ENCODE measurements at places on chromosomes 7 and 10.

- no peak for DNase-seq
Observed at GRCh38 chr7:128734890-128735289, 4.3 kb upstream of the CALU start.

- DNase-seq: no peak
Observed at GRCh38 chr7:121336579-121336978, 7.8 kb downstream of the WNT16 start.

DNA sequence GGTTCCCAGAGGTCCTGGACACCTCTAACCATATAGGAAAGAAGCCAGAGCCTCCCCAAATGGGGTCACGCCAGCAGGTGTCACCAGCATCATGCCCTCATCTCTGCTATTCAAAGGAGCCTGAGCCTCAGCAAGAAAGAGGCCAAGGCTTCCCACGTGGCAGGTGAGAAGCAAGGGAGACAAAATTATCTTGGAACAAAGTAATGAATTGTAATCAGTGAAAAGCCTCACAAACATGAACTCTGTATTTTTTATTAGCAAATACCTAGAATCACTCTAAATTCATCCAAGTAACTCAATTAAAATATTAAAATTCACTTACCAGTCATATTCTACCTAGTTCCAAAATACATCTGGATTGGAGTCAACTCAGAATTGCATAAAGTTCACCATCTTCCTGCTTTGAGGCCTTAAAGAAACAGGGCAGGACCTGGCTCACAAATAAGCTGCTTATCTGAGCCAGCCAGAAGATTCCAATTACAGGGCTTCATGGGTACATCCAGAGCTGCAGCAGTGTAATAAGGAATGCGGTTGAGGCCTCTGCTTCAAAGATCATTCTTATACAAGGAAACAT lies 68.7 kb downstream of the SGMS1 start:
- peak; percentile 9 for DNase-seq

GRCh38 chr10:12308736-12309375 lies 40.5 kb upstream of the CAMK1D start:
- no peak for DNase-seq

DNA sequence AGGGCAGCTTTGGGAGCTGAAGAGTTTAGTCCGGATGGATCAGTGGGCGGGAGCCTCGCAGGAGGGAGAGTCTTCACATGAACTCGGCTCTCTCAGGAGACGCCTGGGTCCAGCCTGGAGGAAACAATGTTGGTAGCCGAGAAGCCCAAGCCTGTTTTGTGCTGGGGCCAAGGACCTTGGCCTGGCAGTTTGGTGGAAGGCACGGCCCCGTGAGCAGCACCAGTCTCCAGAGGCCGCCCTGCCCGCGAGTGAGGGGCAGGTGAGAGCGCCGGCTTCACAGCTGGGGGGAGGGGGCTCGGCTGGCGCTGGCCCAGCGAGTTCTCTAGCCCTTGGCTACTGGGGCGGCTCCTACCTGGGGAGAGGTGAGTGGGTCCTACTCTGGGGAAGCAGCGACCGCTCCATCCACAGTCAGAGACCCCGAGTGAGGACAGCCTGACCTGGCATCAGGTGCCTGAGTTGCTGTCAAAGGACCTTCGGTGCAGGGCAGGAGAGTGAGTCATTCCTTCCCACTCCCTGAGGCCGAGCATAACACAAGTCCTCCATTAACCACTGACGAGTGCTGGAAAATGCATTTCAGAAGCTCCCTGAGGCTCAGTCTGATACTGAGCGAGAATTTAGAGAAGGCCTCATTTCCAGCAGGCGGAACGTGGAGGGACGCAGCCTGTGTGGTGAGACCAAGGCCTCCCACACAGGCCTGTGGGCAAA lies 89.3 kb upstream of the DIP2C start:
- DNase-seq: no peak

- DNase-seq: no peak
Observed at GRCh38 chr10:63798599-63799498, 277.6 kb downstream of the REEP3 start.

GRCh38 chr10:131513445-131513844 lies 201.9 kb upstream of the TCERG1L start:
- DNase-seq: no peak

- no peak for DNase-seq
Observed at GRCh38 chr7:90804370-90804769, 208.2 kb downstream of the CDK14 start.

DNA sequence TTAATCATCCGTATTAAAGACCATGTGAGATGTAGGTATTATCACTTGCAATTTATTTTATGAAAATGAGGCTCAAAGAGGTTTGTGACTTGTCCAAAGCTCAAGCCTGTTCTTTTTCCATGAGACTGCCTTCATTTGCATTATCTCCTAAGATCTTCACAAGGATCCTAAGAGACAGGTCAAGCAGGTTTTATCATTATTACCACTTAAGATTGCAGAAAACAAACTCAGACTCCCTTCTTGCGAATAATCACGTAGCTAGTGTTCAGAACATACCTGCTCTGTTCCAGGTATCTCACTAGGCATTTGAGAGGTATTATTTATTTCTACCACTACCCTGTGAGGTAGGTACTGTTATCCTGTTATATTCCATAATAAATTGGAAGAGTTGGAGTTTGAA lies 64.8 kb downstream of the ZNRF2 start:
- DNase-seq: no peak

DNA sequence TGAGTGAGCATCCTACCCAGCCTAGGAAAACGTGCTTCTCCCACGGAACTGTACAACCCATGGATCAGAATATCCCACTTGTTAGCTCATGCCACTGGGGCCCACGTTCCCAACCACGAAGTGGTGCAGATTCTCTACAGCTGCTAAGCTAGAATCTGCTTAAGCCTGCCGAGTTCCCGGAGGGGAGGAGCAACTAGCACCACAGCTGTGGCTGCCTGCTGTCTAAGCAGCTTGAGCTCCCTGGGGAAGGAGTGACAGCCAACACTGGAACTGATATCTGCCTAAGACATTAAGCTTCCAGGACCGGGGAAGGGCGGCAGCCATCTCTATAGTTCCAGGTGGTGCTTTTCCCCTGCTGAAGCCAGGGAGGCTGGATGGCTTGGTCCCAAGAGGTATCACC lies 334.7 kb upstream of the CHRM2 start:
- DNase-seq: no peak

- DNase-seq: peak; percentile 19
Observed at GRCh38 chr7:131859147-131859821, 302.9 kb upstream of the PODXL start.

DNA sequence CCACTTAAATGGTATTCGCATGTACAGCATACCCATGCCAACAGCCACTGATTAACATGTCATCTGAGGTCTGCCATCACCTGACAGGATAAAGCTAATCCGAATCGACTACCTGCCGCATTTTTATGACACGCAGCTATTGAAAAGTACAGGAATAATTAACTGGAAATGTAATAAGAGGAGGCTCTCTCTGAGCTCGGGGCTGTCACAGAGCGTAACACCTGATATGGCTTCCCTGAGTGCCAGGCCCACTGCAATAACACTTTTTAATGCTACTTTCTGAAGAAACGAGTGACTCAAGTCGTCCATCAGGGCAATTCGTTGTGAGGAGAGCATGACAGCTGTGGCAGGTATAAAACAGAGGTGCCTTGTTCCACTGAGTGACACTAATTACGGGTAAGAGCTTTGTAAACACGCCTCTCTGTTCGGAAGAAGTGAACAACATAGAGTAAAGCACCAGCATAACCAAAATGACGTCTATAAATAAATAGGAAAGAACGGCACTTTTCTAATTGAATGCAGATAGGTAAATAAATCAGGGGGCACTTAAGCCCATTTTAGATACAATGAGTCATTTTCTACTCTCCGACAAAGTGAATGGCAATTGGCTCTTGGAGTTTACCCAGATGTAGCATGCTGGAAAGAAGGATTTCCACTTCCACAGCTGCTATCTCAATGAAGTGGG lies 56.5 kb upstream of the CREB5 start:
- DNase-seq: peak; percentile 88

DNA sequence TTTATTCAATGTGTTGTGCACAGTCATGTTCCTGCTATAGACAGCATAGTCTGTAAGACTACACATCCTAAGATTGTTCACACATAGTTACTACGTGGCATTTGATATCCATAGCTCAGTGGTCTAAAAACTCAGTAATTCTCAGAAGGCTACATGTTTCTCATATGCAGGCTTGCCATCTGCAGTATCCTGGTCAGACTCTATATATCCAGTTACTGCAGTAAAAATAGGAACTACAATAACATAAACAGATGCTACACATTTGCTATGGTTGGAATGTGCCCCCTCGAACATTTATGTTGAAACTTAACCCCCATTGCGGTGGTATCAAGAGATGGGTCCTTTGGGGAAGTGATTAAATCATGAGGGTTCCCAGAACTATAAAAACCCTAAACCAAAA lies 1377.8 kb upstream of the LRRTM3 start:
- DNase-seq: no peak

GRCh38 chr7:81816312-81816711 lies 46.5 kb upstream of the HGF start:
- no peak for DNase-seq

GRCh38 chr10:3554121-3554522 lies 230.9 kb downstream of the KLF6 start:
- no peak for DNase-seq

DNA sequence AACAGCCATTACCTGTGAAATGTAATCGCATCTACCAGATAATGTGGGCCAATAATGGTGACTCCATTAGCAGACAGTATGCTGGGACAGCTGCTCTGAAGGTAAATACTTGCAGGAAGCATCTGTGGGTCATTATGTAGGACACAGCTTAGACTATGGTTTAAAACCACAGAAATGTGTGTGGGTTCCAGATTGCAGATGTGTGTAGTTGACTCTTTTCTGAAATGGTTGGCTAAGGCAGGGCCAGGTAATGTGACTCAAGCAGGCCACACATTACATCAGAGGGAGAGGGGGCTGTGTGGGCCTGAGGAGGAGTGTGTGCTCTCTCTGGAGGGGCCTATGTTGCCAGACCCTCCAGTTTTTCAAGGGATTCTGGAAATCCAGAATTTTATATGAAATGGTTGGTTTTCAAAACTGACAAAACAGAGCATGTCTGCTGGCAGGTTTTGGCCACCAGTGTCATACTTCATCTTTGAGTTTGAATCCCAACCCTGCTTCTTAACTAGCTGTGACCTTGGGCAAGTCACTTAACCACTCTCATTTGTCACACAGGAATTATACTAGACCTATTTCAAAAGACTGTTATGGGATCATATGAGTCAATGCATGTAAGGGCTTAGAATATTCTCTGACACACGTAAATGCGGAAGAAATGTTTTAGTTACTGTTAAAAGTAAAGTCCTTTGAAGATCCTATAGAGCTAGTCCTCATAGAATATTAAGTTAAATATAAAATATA lies 64.5 kb downstream of the MCMBP start:
- peak; percentile 76 for DNase-seq

GRCh38 chr7:17099083-17099973 lies 199.1 kb upstream of the AHR start:
- no peak for DNase-seq

- peak; percentile 25 for DNase-seq
Observed at GRCh38 chr7:18494821-18495408, 634 bp upstream of the HDAC9 start.

DNA sequence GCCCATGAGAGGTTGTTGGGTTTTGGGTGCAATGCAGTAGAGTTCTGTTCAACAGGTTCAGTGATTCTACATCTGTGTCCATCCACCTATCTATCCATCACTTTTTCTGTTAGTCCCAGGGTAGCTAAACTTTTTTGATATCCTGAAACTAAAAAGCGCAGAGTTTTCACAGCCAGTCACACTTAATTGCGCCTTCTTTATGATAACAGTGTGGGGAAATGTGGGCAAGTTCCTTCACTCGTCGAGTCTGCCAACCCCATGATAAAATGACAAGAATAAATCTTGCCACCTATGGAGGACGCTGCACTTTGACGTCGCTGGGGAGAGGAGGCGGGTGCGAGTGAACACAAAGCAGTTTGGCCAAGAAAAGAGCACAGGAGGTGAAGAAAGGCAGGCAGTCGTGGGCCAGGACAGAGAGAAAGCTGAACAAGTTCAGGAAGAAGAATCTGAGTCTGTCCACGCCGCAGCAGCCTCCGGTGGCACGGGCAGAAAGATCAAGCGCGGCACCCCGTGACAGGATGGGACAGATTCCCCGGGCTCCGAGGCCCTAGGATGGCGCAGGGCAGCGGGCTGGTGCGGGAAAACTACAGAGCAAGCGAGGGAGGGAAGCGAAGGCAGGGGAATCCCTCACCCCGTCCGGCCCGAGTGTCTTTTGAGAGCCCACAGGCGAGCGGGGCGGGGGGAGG lies 9.2 kb downstream of the SP8 start:
- peak; percentile 1 for DNase-seq

DNA sequence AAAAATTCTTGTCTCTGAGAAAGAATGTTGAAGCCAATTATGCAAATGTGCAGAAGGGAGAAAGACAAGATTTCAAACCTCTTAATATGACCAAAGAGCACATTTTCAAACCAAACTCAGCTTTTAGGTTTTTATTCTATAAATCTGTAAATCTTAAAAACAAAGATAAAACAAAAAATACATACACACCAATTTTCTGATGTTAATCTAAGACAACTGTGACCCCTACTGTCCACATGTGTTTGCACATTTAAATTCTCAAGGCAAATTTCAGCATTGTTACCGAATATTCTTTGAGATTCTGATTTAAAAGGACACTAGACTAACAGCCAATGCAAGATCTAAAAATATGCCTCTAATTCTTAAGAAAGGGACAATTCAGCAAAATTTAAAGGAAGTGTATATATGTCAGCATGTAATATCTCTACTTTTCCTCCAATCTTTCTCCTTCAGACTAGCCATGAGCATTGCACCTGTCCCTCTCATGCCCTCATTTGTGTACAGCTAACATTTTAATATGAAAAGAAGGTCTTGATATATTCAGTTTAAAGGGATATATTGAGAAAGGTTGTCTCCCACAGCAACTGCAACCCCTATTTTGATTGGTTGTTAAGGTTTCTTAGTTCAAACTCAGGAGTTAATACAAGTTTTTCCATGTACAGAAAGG lies 417.9 kb downstream of the IPMK start:
- DNase-seq: peak; percentile 22

DNA sequence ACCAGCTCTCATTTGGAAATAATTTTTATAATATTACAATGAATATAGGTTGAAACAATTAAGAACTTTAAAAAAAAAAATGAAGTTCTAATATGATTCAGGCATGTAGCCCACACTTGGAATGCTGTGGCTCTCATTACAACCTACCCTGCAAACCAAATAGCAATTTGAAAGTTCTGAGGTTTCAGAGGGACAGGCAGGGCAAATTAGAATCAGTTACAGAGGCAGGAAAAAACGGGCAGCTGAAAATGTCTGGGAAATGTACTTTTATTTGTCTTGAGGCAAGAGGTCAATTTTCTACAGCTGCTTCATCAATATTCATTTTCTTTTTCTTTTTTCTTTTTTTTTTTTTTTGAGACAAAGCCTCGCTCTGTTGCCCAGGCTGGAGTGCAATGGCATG lies 95.3 kb downstream of the PIP4K2A start:
- DNase-seq: no peak

DNA sequence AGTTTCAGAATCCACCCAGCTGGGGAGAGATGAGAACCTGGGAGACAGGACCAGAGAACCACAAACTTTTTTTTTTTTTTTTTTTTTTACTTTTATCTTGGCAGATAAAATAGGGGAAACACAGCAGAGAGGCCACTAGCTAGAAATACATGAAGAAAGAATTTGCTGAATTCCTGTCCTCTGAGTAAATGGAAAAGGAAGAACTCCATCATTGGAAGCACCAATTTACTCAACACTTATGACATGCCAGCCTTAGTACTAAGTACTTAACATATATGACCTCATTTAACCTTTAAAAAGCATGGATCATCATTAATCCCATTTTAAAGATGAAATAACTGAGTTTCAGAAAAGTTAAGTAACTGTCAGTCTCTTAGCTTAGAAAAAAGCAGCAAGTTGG lies 343.0 kb upstream of the NPSR1 start:
- no peak for DNase-seq

Measured in NCI-H146 (cell line).